NCI-H1694 treated with DMSO at 0.1 percent for 48 hours (cell line): ENCODE measurements at places on chromosomes 4 and X.
A peak's percentile ranks its signal among the peaks of the same experiment; 100 is the strongest.

GRCh38 chr4:153216546-153216945 is 12.3 kb downstream of the TRIM2 start:
- no peak for DNase-seq

- no peak for DNase-seq
Measured at GRCh38 chr4:132669786-132670185, 479.3 kb upstream of the PCDH10 start.

DNA sequence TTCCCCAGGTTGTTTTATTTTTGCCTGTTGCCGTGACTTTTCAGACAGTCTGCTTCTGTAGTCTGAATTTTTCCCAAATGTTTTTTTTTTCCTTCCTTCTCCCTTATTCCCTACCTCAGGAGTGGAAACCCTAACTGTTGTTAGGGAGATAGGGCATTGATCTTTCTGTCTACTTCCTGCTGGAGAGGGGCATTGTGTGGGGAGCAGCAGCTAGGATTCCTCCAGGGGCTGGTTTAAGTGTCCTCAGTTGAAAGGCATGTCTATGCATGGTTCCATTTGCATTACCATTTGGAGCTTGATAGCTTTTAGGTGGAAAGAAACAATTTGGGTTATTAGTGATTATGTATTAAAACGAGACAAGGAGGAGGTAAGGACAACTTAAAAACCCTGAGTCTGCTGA is 383.9 kb downstream of the DCAF12L2 start:
- DNase-seq = no peak

DNA sequence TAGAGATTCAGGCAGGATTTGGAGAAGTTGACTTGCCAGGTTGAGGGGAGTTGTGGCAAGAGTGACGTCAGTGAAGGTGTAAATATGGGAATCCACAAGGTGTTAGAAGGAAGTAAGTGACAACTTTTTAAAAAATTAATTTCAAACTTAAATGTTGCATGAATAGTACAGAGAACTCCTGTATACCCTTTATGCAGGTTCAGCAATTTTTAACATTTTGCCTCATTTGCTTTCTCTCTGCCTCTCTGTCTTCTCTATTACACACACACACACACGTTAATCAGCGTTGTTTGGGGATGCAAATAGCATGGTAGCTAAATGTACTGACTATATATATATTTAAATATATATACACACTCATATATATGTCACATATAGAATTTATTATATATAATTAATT is 273.7 kb downstream of the SMARCA1 start:
- no peak for DNase-seq

GRCh38 chr4:38144031-38144430 is 183.8 kb downstream of the PTTG2 start:
- no peak for DNase-seq

GRCh38 chrX:40175511-40176350 is 78.0 kb upstream of the BCOR start:
- peak; percentile 60 for DNase-seq

GRCh38 chrX:66632981-66633380 is 5.9 kb downstream of the EDA2R start:
- no peak for DNase-seq

- DNase-seq = no peak
Measured at GRCh38 chr4:26022346-26023202, 108.6 kb downstream of the SMIM20 start.

GRCh38 chr4:2820216-2820982 is 23.2 kb upstream of the ADD1 start:
- DNase-seq = no peak

- no peak for DNase-seq
Measured at GRCh38 chrX:150182161-150182560, 181.0 kb upstream of the MAMLD1 start.

GRCh38 chrX:734362-734761 is 103.8 kb downstream of the SHOX start:
- DNase-seq = no peak

GRCh38 chr4:118757761-118758251 is 72.6 kb downstream of the METTL14 start:
- no peak for DNase-seq

- DNase-seq = no peak
Measured at GRCh38 chr4:29927895-29928294, 792.3 kb upstream of the PCDH7 start.

DNA sequence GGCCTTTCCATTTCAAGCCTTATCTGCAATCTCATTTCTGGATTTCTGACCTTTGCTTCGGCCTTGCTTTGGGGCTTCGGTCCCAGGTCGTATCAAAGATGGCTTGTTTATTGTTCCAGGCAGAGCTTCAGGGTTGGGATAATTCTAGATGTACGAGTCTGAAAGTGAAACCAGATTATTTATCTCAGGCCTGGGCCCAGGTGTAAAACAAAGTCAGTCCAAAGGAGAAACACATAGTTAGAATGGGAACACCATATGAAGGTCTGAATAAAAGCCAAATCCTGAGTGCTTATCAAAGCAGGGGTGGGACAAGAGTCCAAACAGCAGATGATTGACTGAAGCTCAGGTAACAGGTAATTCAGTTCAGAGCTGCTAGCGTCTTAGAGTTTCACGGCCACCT is 17.1 kb downstream of the PRIMPOL start:
- no peak for DNase-seq

- no peak for DNase-seq
Measured at GRCh38 chr4:26174027-26174426, 146.8 kb upstream of the RBPJ start.
